ENCODE measurements at places on chromosomes 7 and 10.

DNA sequence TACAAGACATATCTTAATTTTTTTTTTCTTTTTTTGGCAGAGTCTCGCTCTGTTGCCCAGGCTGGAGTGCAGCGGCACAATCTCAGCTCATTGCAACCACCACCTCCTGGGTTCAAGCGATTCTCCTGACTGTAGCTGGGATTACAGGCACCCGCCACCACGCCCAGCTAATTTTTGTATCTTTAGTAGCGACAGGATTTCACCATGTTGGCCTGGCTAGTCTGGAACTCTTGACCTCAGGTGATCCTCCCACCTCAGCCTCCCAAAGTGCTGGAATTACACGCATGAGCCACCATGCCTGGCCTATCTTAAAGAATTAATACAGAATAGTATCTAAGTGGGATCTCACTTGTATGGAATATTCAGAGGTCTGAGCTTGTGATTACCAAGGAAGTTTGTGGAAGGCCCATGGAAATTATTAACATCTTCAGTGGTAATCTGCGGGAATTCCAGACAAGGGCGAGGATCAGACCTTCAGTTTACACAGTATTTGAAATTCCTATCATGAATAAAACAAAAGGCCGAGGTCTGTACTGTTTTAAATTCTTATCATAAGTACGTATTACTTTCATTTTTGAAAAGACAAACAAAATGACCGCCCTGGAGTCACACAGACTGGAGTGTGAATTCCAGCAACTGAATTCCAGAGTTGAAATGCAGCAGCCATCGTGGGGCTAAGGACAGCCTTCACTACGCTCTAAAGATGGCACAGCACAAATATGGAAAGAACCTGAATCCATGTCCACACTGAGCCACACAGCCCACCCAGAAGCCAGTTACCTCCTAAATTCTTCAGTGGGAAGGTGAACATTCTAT lies 16.7 kb downstream of the GPRIN2 start:
- DNase-seq, result no peak

DNA sequence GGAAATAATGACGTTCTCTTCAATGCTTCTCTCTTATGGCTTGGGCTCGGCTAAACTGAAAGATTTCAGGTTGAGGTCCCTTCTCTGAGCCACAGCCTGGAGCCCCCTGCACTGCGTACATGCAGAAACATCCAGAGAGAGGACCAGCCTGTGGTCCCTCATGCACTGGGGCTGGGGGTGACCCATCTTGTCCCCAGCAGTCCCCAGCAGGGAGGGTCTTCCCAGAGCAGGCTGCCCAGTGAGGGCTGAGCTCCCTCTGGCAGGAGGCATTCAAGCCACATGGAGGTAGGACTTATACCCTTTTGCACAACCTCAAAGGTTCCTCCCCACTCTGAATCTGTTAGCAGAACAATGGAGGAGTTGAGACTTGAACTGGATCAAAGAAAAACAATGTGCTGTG lies 7.4 kb downstream of the GDF10 start:
- DNase-seq, result no peak

GRCh38 chr10:103543617-103544525 lies 50.4 kb downstream of the NEURL1 start:
- DNase-seq, result no peak

DNA sequence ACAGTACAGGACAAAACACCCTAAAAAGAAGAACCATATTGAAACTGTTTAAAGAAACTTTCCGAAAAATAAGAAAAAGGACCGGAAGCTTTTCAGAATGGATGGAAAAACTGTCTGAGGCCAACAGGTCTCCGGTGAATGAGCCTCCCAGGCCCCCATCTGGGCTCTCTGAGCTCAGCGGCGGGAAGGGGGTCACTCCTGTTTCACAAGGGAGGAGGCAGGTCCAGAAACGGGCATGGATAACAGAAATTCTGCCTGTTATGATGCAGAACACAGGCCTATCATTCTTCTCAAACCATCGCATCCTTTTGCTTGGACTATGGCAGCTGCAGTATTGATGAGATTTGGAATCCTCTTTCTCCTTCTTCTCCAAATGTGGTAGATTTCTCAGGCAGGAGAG lies 58.9 kb upstream of the SHH start:
- DNase-seq, result no peak

DNA sequence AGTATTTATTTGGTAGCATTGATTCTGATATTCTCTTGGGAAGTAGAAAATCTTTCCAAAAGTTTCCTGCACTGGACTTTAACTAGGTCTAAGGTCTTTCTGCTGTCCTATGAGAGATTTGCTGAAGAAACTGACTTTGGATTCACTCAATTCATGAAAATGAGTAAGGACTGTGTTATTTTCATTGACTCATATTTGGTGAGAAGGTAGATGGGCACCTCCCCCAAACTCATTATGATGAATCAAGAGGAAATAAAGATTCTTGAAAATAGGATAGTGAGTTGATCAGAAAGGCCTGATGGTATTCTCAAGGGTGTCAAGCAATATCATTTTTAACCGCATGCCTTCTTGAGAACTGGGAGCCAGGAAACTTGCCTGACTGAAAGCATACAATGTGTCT lies 110.3 kb downstream of the RNF133 start:
- DNase-seq, result no peak

- no peak for DNase-seq
Observed at GRCh38 chr7:7907306-7907705, 61.3 kb upstream of the GLCCI1 start.

- DNase-seq, result no peak
Observed at GRCh38 chr10:3850999-3851937, 66.3 kb upstream of the KLF6 start.

DNA sequence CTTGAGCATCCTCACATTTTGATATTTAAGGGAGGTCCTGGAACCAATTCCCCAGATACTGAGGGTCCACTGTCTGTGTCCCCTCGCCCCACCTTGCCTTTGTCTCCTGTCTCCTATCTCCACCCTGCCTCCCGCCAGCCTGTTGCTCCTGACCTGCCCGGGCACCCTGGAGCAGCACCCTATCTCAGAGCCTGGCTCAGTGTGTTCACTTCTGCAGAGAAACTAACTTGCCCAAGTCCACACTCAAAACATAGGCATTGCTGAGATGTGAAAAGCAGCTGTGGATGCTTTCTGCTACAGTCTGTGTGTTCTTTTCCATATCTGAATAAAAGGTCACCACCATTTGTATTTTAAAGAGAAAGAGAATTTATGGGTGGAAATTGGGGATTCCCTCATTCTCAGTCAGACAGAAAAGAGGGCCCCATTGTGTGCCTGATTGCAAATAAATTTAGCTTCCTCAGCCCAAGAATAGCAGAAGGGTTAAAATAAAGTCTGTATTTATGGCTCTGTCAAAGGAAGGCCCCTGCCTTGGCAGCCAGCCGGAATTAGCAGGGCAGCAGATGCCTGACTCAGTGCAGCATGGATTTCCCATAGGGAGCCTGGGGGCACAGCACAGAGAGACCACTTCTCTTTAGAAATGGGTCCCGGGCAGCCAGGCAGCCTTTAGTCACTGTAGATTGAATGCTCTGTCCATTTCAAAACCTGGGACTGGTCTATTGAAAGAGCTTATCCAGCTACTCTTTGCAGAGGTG lies 161.3 kb downstream of the EGFR start:
- no peak for DNase-seq

- DNase-seq, result no peak
Observed at GRCh38 chr7:157898261-157898660, 561.5 kb downstream of the DNAJB6 start.

GRCh38 chr7:20222219-20222828 lies 5.1 kb upstream of the MACC1 start:
- no peak for DNase-seq

Data from upper lobe of left lung (tissue), 6 donors.